ENCODE measurements at places on chromosomes 1 and 21.

GRCh38 chr1:56562891-56563452 lies 16.4 kb downstream of the PLPP3 start:
- ATAC-seq: no peak

DNA sequence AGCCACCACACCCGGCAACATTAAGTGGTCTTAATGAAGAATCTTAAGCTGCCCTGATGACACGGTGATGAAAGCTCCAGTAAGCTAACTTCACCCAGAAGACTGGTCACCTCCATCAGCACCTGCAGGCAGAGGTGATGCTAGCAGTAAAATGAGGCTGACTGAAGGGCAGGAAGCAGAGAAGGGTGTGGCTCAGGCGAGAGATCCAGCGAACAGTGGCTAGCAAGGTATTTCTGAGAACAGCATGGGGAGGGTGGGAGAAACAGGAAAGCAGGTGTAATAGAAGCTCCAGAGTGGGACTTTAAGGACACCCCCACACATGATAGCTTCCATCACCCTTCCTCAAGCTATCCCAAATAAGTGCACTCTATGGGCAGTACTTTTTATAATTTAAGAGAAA lies 15.9 kb upstream of the DISP1 start:
- ATAC-seq: no peak

GRCh38 chr1:219372916-219373615 lies 199.4 kb downstream of the LYPLAL1 start:
- ATAC-seq: peak; percentile 49

GRCh38 chr1:221559911-221560310 lies 182.0 kb downstream of the DUSP10 start:
- ATAC-seq: no peak

DNA sequence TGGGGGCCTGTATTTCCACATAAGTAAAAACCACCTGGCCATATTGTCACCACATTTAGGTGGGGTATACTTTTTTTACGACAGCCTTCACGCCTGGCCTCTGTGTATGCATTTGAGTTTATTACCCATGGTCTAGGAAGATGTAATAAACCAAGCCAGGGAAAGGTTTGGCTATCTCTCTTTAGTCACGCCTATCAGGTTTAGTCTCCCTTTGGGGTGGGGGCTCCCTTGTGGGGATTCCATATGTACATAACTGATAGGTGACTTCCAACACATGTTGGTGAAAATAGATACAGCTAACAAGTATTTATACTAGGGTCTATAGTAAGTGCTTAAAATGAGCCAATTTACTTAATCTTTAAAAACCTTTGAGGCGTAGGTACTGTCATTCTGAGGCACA lies 4.2 kb downstream of the YBX1 start:
- ATAC-seq: no peak

DNA sequence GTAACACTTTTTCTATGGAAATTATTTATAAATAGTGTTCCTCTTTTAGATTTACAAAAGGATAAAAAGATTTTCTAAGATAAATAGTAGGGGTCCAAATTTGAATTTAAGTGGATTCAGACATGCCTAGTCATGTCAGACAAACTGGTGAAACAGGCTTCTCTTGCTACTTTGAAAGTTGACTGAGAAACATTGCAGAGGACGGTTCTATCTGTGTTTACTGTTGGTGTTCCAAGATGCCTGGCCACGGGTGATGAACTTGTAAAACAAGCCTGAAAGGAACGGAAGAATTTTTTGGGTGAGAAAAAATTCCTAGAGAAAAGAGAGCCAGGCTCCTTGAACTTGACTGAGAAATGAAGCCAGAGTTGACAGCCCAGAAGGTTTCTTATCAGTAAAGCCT lies 2.2 kb downstream of the KRTAP19-1 start:
- ATAC-seq: no peak

DNA sequence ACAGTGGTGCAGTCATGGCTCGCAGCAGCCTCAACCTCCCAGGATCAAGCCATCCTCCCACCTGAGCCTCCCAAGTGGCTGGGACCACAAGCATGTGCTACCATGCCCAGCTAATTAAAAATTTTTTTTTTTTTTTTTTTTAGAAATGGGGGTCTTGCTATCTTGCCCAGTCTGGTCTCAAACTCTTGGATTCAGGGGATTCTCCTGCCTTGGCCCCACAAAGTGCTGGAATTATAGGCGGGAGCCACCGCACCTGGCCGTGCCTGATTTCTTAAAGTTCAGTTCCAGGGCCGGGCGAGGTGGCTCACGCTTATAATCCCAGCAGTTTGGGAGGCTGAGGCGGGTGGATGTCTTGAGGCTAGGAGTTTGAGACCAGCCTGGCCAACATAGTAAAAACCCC lies 6.4 kb downstream of the THAP3 start:
- ATAC-seq: no peak

DNA sequence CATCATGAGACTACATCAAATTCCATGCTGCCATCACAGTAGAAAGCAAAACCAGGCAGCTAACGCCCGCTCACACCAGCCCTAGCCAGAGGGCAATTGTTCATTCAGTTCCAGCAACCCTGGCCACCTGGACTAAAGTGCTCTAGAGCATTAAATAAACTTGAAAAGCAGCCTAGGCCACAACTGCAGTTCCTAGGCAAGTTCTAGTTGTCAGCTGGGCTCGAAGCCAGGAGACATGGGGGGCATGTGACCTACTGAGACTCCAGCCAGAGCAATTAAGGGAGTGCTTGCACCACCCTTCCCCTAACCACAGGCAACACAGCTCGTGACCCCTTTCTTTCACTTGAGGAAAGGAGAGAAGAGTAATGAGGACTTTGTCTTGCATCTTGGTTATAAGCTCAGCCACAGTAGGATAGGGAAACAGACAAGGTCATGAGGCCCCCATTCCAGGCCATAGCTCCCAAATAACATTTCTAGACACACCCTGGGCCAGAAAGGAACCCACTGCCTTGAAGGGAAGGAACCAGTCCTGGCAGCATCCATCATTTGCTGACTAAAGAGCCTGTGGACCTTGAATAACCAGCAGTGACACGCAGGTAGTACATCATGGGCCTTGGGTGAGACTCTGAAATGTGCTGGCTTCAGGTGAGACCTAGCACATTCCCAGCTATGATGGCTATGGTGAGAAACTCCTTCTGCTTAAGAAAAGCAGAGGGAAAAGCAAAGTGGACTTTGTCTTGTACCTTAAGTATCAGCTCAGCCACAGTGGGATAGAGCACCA lies 77.0 kb downstream of the ZZZ3 start:
- ATAC-seq: peak; percentile 49

DNA sequence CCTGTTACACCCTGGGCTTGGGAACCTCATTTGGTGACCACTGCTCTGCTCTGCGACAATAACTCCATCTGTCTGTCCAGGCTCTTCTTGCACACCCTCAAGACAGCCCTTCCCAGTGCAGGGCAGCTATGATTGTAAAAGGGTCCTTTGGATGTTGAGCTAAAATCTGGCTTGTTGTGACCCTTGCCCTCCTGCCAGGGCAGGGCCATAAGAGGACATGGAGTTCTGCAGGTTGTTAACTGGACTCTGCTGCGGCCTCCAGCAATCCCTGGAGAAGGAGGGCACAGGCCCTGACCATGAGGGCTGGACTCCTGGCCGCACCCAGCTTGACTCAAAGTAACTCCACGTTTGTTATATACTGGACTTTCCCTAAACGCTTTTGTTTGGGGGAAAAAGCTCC lies 41.2 kb downstream of the DHCR24 start:
- ATAC-seq: no peak

GRCh38 chr1:62037274-62037673 lies 157.4 kb upstream of the L1TD1 start:
- no peak for ATAC-seq

GRCh38 chr1:167339405-167339804 lies 118.7 kb downstream of the POU2F1 start:
- ATAC-seq: no peak

DNA sequence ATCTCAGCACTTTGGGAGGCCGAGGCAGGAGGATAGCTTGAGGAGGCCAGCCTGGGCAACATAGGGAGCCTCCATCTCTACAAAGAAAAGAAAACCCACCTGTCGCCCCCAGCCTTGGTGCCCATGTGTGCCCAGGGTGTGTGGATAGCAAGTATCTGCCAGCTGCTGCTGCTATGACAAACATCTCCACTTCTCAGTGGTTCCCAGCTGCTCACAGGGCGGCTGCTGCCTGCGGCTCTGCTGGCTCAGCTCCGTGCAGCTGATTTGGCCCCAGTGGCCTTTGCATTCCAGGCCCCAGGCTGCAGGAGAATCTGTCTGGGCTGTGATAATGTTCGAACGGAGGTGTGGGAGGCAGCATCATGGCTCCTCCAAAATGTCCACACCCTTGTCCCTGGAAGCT lies 10.6 kb upstream of the TTC34 start:
- ATAC-seq: no peak

DNA sequence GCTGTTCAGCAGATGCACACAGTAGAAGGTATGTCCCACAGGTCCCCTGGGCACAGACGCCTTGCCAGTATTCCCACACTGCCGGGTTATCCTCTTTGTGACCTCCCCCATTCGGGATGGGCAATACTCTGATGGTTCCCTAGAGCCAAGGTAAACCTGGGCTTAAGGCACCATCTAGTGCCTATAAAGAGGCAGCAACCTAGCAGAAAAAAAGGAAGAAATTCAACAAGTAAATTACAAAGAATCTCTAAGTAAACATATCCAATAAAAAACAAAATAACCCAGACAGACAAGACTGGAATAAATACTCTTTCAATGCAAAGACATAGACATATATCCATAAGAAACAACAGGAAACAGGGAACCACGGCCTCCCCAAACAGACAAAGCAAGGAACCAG lies 39.4 kb downstream of the HSF2BP start:
- no peak for ATAC-seq

- no peak for ATAC-seq
These were observed 43.7 kb downstream of the UBIAD1 start for GRCh38 chr1:11316701-11317100.

DNA sequence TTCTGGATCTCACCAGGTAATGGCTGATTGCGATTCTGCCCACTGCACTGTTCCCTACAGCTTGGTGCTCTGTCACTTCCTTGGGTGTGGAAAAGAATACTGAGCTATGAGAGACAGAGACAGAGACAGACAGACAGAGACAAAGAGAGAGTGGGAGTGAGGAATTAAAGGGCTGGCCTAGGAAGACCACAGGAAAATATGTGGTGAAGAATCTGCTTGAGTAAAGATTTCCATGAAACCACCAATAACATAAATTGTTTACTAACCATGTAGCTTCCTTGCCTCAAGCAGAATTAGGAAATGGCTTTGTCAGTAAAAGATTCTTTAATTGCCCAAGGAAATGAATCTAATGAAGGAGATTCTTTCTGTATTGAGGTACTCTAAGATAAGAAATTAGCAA lies 54.4 kb downstream of the MPZL1 start:
- ATAC-seq: no peak

DNA sequence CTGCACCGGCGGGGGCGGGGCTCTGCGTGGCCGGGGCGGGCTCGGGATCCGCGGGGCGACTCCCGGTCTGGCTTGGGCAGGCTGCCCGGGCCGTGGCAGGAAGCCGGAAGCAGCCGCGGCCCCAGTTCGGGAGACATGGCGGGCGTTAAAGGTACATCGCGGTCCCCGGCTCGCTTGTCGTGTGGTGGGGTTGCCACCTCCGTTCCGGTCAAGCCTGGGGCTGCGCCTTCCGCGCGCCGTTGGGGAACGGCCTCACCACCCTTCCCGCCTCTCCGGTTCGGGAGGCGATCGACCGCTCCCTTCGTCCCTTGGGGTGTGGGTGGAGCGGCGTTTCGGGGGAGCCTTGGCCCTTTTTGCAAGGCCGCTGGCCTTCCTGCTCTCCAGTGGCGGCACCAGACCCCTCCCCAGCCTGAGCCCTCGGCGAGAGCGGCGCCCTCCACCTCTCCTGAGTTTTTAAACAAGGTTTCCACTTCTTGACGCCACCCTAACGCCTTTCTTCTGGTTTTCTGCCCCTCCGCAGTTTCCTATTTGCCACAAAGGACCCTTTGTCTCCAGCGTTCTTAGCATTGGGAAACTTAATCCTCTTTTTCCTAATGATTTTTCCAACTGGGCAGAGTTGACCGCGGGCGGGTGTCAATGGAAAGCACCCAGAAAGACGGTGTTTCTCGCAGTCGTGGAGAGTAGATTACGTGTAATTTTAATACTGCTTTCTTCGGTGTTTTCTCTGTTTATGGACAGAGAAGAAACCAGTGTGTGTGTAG lies at the start of the genes LEPR and LEPROT:
LEPR (plus strand) TSS at position 79 of the 761 bp plus-strand sequence. CDS start 144,898 bp downstream, outside the sequence.
LEPROT (plus strand) TSS at position 79 of the 761 bp plus-strand sequence; CDS start at position 136, 57 bp downstream.
- ATAC-seq: peak; percentile 70

DNA sequence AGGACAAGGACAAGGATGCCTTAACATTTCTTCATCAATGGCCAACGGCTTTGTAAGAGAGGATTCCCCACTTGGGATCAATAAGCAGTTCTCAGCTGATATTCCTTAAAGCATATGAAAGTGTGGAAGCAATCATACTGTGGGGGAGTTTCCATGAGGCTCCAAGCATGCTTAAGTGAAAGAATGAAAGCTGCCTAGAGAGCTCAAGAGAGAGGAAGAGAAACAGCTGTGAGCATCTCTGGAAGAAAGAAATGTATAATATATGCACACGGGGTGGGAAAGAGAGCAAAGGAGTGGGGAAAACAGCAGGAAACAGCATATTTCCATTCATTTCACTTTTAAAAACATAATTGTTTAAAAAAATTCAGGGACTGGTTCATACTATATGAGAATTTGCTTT lies 94.7 kb upstream of the WARS2 start:
- no peak for ATAC-seq

GRCh38 chr1:54221867-54222484 lies 22.0 kb downstream of the MRPL37 start:
- no peak for ATAC-seq

GRCh38 chr1:212718499-212718898 lies 18.9 kb upstream of the BATF3 start:
- peak; percentile 54 for ATAC-seq

- ATAC-seq: no peak
These were observed 27.3 kb downstream of the TMEM200B start for GRCh38 chr1:29096231-29096886.

- ATAC-seq: no peak
These were observed 28.3 kb downstream of the ALPL start for GRCh38 chr1:21537511-21537931.

DNA sequence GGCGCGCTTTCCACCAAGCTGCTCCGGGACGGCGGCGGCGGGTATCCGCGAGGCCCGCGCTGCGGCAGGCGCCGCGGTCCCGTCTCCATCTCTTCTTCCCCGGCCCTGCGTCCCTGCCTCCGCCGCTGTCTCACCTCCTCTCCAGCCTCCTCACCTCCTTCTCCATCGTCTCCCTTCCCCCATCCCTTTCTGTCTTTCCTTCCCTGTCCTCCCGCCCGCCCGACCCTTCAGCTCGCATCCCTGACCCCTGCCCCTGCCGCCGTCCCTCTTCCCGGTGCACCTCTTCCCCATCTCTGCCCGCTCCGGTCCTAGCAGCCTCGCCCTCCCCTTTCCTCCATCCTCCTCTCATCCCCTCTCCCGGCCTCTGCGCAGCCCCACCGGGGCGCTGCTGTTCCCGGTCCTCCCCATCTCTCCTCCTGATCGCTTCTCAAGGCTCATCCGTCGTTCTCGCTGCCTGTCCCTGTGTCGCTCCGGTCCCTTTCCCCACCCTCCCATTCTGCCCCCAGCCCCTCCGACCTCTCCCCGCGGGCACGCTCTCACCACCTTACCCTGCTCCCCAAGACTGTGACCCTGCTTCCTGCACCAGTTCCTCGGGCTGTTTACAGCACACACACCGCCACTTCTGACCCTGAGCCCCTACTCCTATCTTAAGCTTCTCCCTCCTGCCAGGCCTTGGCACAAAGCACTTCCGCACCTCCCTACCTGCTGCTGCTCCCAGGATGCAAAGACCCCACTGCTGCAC lies 760 bp upstream of the NPHP4 start:
- peak; percentile 45 for ATAC-seq

Data from SK-N-SH treated with all-trans-retinoic acid at 6 μM for 48 hours (cell line).